Aorta (tissue), 5 donors: ENCODE measurements at places on chromosomes 7 and 10. TPM values are rescaled to one million over a fixed set of nuclear protein-coding genes. Genes with fewer than 3 reads are reported as not detected.

- no peaks in the 10 kb centered on the region for H3K4me1 ChIP-seq
- no peaks in the 10 kb centered on the region for H3K36me3 ChIP-seq
- peak overlapping the region; percentile 55 for H3K27ac ChIP-seq
- H3K27me3 ChIP-seq: no peaks in the 10 kb centered on the region
Measured at GRCh38 chr10:130300608-130301020, 164.4 kb downstream of the GLRX3 start.

- H3K4me3 ChIP-seq: no peak overlapping the region
- H3K4me1 ChIP-seq: no peaks in the 10 kb centered on the region
- H3K27me3 ChIP-seq: no peaks in the 10 kb centered on the region
- peak; percentile 54 for DNase-seq
- no peaks in the 10 kb centered on the region for H3K36me3 ChIP-seq
Measured at GRCh38 chr10:33570495-33570894, 236.0 kb upstream of the NRP1 start.

- no peaks in the 10 kb centered on the region for H3K4me1 ChIP-seq
- no peak overlapping the region for H3K27ac ChIP-seq
- no peak overlapping the region for H3K4me3 ChIP-seq
Measured at GRCh38 chr7:104851268-104851667, 162.7 kb upstream of the KMT2E start.

GRCh38 chr10:129343141-129343540 lies 123.9 kb upstream of the MGMT start:
- H3K4me3 ChIP-seq: no peak overlapping the region
- H3K27ac ChIP-seq: no peak overlapping the region
- no peaks in the 10 kb centered on the region for H3K27me3 ChIP-seq
- no peaks in the 10 kb centered on the region for H3K4me1 ChIP-seq
- no peaks in the 10 kb centered on the region for H3K36me3 ChIP-seq

GRCh38 chr7:91421018-91421417 lies 156.8 kb downstream of the FZD1 start:
- H3K27ac ChIP-seq: no peak overlapping the region
- no peak for DNase-seq
- H3K4me1 ChIP-seq: no peaks in the 10 kb centered on the region
- no peak overlapping the region for H3K4me3 ChIP-seq
- H3K36me3 ChIP-seq: no peaks in the 10 kb centered on the region
- no peaks in the 10 kb centered on the region for H3K27me3 ChIP-seq

GRCh38 chr7:41007351-41007751 lies 695.5 kb downstream of the INHBA start:
- H3K4me1 ChIP-seq: no peaks in the 10 kb centered on the region
- DNase-seq: no peak
- H3K4me3 ChIP-seq: no peak overlapping the region
- no peaks in the 10 kb centered on the region for H3K36me3 ChIP-seq
- H3K27ac ChIP-seq: no peak overlapping the region

- H3K4me3 ChIP-seq: no peak overlapping the region
- no peaks in the 10 kb centered on the region for H3K36me3 ChIP-seq
- no peaks in the 10 kb centered on the region for H3K27me3 ChIP-seq
- no peaks in the 10 kb centered on the region for H3K4me1 ChIP-seq
- no peak for DNase-seq
Measured at GRCh38 chr10:4199196-4199595, 414.2 kb upstream of the KLF6 start.

Gene PAPOLB
- total RNA-seq: 0.54 TPM
